Activated T-cell treated with anti-CD3 and anti-CD28 coated beads, Interleukin-2, amount 50 U/mL, for 72 hours (primary cell): ENCODE measurements at places on chromosomes 1 and 21. TPM values are rescaled to one million over a fixed set of nuclear protein-coding genes. Genes with fewer than 3 reads are reported as not detected.

- no peak overlapping the region for H3K27ac ChIP-seq
- no peak for DNase-seq
- no peaks in the 10 kb centered on the region for H3K27me3 ChIP-seq
- no peak overlapping the region for H3K4me3 ChIP-seq
- H3K4me1 ChIP-seq = no peaks in the 10 kb centered on the region
These were observed 197.2 kb downstream of the ADSS2 start for GRCh38 chr1:244254467-244254866.

DNA sequence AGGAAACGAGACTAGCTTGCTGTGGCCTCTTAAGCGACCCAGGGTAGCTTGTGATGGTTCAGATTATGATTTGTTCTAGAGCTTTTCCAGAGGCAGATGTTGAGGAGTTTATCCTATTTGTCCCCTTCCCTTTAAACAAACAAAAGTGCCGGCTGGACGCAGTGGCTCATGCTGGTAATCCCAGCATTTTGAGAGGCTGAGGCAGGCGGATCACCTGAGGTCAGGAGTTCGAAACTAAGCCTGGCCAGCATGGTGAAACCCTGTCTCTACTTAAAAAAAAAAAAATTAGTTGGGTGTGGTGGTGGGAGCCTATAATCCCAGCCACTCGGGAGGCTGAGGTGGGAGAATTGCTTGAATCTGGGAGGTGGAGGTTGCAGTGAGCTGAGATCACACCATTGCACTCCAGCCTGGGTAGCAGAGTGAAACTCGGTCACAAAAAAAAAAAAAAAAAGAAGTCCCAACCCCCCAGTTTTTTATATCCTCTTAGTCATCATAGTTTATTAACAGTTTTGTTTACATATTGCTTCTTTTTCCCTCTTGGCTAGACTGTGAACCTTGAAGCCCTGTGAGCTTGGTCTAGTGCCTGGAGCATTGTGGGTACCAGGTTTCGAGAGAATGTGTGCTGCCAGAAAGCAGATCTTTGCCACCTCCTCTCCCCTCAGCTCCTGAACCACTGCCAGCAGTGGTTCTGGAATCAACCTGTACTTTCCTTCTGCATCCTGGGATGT lies 29.8 kb downstream of the MAPKAPK2 start:
- no peaks in the 10 kb centered on the region for H3K27me3 ChIP-seq
- H3K36me3 ChIP-seq = no peaks in the 10 kb centered on the region
- H3K4me1 ChIP-seq = peaks cover 78% of the 10 kb centered on the region
- H3K4me3 ChIP-seq = no peak overlapping the region
- peak overlapping the region; percentile 71 for H3K27ac ChIP-seq

- peak overlapping the region; percentile 9 for H3K27ac ChIP-seq
- DNase-seq = peak; percentile 31
- no peaks in the 10 kb centered on the region for H3K36me3 ChIP-seq
These were observed 7.2 kb upstream of the TACSTD2 start for GRCh38 chr1:58584082-58584895.

DNA sequence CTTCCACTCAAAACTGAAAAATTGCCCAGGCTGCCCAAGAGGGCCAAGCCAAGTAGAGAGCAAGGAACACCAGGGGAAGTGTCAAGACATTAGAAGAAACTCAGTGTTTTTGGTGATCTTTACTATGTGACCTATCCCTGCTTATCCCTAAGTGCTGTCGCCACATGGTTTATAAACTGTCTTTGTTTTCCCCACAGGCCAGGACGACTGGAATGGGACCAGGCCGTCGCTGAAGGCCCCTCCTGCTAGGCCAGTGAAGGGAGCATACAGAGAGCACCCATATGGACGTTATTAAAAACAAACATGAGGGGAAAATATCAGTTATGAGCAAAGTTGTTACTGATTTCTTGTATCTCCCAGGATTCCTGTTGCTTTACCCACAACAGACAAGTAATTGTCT lies 28.7 kb downstream of the KHDRBS1 start:
- H3K4me3 ChIP-seq = no peak overlapping the region
- no peak overlapping the region for H3K27ac ChIP-seq
- H3K36me3 ChIP-seq = no peaks in the 10 kb centered on the region
- H3K27me3 ChIP-seq = no peaks in the 10 kb centered on the region
- no peaks in the 10 kb centered on the region for H3K4me1 ChIP-seq
- no peak for DNase-seq

DNA sequence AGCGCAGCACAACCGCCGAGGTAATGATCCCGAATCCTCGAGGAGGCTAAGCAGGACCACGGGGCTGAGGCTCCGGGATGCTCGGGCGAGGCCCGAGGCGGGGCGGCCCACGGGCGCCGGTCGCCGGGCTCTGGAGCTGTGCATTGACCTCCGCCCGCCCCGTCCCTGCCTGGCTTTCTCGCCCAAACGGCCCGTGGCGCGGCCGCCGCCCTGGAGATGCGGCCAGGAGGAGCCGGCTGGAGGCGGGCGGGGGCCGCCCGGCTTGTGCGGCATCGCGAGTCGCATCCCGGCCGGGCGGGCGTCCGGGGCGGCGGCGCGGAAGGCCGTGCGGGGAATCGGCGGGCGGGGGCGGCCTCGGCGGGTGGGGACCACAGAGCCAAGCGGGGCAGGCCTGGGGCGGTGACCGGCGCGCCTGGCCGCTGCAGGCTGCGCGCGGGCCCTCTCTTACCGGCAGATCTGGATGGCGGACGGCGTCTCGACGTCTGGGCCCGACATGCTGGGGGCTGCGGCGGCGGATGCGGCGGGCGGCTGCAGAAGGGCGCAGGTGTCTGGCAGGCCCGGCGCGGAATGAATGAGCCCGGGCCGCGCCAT lies 663 bp downstream of the ACOT7 start:
- H3K27ac ChIP-seq = no peak overlapping the region
- peak overlapping the region; percentile 88 for H3K4me3 ChIP-seq
- no peaks in the 10 kb centered on the region for H3K36me3 ChIP-seq
- no peaks in the 10 kb centered on the region for H3K27me3 ChIP-seq
- DNase-seq = no peak

DNA sequence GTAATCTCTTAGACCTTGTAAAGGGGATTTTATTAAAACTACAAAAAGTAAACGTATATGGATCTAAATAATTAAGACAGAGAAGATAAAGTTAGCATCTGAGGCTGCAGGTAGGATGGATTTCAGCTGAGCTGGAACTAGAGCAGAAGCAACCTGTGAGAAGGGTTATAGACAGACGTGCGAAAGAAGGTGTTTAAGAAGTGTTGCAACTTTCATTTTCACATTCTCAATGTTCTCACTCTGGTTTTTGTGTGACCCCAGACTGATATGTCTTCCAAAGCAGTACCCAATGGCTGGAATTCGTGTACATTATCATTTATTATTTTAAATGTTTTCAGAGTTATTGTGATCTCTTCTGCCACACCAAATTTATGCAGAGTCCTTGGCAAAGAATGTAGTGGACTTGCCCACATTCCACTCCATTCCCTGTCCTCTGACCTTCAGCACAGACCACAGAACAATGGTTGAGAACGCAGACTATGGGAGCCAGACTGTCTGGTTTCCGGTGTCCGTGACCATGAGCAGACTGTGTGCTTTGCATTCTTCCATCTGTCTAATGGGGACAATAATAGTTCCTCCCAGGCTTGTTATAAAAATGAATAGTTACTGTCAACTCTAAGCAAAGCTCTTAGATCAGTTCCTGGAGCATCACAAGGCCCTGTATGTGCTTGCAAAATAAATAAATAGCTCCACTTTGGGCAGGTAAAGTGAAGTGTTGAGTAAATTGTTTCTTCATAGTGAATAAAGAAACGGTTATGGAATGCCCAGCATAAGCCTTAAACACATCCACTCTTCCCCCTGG lies 140.6 kb upstream of the SAMSN1 start:
- peak overlapping the region; percentile 56 for H3K27ac ChIP-seq
- peak overlapping the region; percentile 71 for H3K4me3 ChIP-seq
- H3K4me1 ChIP-seq = peaks cover 45% of the 10 kb centered on the region
- H3K36me3 ChIP-seq = no peaks in the 10 kb centered on the region
- H3K27me3 ChIP-seq = no peaks in the 10 kb centered on the region

DNA sequence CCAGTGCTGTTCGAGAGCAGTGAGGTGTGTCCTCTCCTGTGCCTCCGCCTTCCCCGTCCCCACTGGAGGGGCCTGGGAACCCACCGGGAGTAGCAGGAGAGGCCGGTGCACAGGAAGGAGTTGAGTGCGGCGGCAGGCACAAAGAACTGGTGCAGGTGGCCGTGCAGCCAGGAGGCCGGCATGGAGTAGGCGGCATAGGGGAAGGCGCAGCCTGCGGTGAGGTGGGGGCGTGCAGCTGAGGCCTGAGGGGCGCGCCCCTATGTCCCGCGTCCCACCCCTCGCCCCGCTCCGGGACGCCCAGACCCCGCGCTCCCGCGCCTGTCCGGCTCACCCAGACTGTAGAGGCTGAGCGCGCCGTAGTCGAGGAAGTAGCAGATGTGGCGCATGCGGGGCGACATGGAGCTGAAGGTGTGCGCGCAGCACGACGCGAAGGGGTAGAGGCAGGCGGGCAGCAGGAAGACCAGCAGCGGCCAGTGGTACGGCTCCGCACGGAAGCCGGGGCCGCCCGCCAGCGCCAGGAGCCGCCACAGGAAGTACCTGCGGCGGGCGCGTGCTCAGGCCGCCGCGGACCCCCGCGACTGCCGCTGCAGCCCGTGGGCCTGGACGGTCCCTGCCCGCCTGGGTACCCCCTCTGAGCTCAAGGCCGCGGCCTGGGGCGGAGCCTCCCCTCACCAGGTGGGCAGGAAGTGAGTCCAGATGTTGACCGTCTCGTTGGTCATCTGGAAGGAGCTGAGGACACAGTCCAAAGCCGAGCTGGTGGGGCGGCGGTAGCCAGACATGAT lies 2.2 kb downstream of the PAQR6 start:
- H3K27me3 ChIP-seq = peaks cover 8% of the 10 kb centered on the region
- H3K27ac ChIP-seq = peak overlapping the region; percentile 45
- H3K36me3 ChIP-seq = peaks cover 5% of the 10 kb centered on the region
- peak; percentile 47 for DNase-seq
- H3K4me3 ChIP-seq = peak overlapping the region; percentile 83

GRCh38 chr1:225746361-225747179 lies 31.1 kb upstream of the SRP9 start:
- H3K27me3 ChIP-seq = no peaks in the 10 kb centered on the region
- no peak for DNase-seq
- no peaks in the 10 kb centered on the region for H3K36me3 ChIP-seq
- H3K27ac ChIP-seq = no peak overlapping the region

- no peaks in the 10 kb centered on the region for H3K27me3 ChIP-seq
- no peak overlapping the region for H3K4me3 ChIP-seq
- H3K27ac ChIP-seq = no peak overlapping the region
These were observed 61.5 kb upstream of the SELENON start for GRCh38 chr1:25738499-25738898.

GRCh38 chr1:54835131-54835898 lies 34.2 kb upstream of the TTC22 start:
- DNase-seq = no peak
- no peak overlapping the region for H3K27ac ChIP-seq
- H3K27me3 ChIP-seq = peaks cover 11% of the 10 kb centered on the region
- no peaks in the 10 kb centered on the region for H3K4me1 ChIP-seq

GRCh38 chr21:44884097-44884496 lies 10.6 kb upstream of the PTTG1IP start:
- H3K27ac ChIP-seq = no peak overlapping the region
- peaks cover 5% of the 10 kb centered on the region for H3K36me3 ChIP-seq
- no peak for DNase-seq
- H3K4me3 ChIP-seq = no peak overlapping the region

GRCh38 chr21:46650476-46651098 lies 15.1 kb downstream of the PRMT2 start:
- no peaks in the 10 kb centered on the region for H3K27me3 ChIP-seq
- no peak overlapping the region for H3K4me3 ChIP-seq
- peaks cover 26% of the 10 kb centered on the region for H3K4me1 ChIP-seq
- no peak for DNase-seq
- H3K27ac ChIP-seq = peak overlapping the region; percentile 57
- peaks cover 77% of the 10 kb centered on the region for H3K36me3 ChIP-seq

DNA sequence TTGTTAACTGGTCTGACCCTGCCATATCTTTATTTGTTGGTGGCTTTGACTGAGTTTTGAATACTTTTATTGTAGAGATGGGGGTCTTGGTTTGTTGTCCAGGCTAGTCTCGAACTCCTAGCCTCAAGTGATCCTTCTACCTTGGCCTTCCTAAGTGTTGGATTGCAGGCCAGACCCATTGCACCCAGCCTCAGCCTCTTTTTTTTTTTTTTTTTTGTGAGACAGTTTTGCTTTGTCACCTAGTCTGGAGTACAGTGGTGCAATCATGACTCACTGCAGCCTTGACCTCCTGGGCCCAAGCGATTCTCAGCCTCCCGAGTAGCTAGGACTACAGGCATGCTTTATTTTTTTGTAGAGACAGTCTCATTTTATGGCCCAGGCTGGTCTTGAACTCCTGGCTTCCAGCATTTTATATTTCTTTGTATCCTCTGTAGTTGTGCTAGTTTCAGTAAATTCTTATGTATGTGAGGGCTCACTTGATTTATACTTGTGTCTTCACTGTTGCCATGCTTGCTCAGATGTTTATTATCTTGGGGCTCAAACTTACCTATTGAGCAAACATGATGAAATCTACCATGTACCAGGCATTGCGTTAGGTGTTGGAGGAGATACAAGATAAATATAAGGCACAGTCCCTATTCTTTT lies 24.1 kb downstream of the THRAP3 start:
- no peak overlapping the region for H3K4me3 ChIP-seq
- H3K27ac ChIP-seq = peak overlapping the region; percentile 86
- no peak for DNase-seq
- H3K36me3 ChIP-seq = peaks cover 23% of the 10 kb centered on the region
- peaks cover 63% of the 10 kb centered on the region for H3K4me1 ChIP-seq

DNA sequence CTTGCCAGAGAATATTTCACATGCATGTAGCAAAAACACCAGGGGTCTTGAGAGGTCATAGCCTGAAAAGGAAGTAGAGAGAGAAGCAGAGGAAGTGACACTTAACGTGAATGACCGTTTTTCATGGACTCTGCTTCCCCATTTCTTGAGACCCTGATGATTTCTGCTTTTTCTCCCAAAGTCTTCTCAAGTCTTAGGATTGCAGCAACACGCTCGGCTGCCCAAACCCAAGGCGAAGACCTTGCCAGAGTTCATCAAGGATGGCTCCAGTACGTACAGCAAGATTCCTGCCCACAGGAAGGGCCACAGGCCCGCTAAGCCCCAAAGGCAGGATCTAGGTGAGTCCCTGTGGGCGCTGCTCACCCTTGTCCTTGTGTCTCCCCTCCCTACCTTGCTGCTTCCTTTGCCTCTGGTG lies 12.8 kb downstream of the THEMIS2 start:
- DNase-seq = no peak
- peaks cover 66% of the 10 kb centered on the region for H3K4me1 ChIP-seq
- no peak overlapping the region for H3K27ac ChIP-seq
- no peaks in the 10 kb centered on the region for H3K27me3 ChIP-seq

SPRR2E gene
- not detected for total RNA-seq

CROCC gene
- 16.8 TPM for total RNA-seq

ERG gene
- 0.07 TPM for total RNA-seq

GBP7 gene
- not detected for total RNA-seq

SLAMF8 gene
- total RNA-seq = 0.53 TPM

KRTAP10-11 gene
- not detected for total RNA-seq

MROH9 gene
- not detected for total RNA-seq

CCDC190 gene
- total RNA-seq = not detected

NFASC gene
- total RNA-seq = 0.38 TPM

SEMA6C gene
- 4.3 TPM for total RNA-seq
